ENCODE measurements at places on chromosomes 12 and 14.

DNA sequence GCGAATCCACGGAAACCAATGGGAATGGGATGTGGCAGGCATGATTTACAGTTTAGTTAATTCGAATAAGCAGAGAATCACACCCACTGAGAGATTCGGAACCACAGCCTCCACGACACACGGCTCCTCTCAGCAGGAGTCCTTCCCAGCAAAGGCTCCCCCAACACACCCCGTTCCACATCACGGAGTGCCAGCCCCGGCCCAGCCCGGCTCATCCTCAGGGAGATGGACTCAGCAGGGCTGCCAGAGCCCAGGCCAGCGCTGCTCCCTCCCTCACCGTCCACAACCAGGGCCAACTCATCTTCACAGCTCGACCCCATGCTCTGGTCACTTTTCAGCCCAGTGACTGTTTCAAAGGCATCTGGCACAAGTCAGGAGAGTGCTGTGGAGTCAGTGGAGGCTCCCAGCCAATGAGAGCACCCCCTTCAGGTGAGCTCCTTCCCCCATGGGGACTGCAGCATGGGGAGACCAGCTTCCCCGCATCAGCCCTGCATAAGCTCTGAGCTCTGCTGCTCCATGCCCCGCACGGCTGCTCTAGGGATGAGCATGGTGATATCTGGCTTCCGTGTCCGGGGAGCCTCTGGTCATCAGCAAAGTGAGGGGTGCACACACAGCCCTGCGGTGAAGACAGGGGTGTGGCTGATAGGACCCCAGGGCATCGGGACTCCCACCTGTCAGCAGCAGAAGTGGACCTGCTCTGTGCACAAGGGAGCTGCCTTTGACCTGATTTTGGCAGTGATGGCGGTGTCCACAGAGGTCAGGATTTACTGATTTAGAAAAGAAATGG lies 238.8 kb upstream of the SFSWAP start:
- DNase-seq = no peak

GRCh38 chr12:1117970-1118563 lies 127.0 kb downstream of the ERC1 start:
- DNase-seq = peak; percentile 57

DNA sequence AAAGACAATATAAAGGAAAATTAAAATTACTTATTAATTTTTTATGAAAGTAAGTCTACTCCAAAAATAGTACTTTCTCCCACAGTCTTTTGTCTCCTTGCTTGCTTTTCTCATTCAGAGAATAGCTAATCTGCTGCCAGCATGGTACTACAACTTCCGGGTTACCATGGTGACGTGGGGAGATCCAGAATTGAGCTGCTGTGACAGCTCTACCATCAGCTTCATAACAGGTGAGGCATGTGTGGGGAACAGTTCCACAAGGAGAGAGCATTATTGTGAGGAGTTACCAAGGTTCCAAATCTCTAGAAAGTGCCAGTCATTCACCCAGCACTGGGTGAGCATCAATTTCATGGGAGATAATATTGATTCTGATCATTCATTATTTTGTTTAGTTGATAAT lies 197.8 kb downstream of the PTPRO start:
- DNase-seq = no peak

DNA sequence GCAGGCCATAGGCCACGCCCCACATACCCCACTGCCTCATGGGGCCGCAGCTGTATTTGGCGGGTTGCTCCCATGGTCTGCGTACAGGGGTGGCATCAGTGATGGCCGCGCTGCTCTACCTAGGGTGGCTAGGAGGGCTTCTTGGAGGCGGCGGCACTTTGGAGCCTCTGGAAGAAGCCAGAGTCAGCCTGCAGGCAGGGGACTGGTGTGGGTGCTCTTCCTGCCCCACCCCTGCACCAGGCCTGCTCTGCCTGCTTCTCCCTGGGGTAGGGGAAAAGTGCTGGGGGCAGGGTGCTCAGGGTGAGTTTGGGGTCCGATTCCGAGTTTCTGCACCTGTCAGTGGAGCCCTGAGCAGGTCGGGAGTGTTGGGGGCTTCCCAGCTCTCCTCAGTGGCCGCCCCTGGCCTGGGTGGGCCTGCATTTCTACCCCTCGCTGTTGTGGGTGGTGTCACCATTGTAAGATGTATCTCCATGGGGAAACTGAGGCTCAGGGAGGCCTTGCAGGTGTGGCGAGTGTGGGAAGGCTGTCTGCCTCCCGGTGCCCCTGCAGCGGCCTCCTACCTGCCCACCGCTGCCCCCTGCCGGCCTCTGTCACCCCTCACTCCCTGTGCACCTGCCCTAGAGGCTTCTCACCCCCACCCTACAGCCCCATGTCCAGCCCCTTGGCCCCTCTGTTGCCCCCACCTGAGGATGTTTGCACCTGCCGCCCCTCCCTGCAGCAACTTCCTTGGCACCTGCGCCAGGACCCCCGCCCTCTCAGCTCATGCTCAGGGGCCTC lies 5.5 kb downstream of the CEP170B start:
- no peak for DNase-seq

GRCh38 chr14:57660208-57660607 lies 166.6 kb upstream of the CCDC198 start:
- no peak for DNase-seq

GRCh38 chr12:110785240-110785639 lies 42.5 kb upstream of the PPP1CC start:
- DNase-seq = no peak

DNA sequence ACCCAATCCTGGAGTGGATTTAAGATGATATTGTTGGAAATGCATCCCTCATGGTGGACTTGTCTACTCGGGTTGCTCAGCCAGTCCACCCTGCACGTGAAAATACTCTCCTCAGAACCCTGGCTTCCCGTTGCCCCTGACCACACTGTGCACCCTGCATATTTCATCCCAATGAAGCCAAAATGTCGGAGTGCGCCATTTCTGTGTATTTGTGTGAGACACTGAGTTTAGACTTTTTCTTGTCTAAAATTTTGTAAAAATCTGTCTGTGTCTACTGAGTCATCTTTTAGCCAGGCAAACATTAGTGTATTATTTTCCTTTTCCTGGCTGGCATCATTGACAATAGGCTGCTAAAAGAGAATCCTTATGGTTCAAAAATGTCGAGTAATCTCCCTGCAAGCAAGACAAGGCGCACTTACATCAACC lies 485 bp upstream of the PNMA1 start:
- DNase-seq = no peak

- no peak for DNase-seq
Measured at GRCh38 chr14:64639340-64639821, 64.8 kb upstream of the PLEKHG3 start.

GRCh38 chr12:116761499-116761898 lies 23.4 kb downstream of the RNFT2 start:
- no peak for DNase-seq

DNA sequence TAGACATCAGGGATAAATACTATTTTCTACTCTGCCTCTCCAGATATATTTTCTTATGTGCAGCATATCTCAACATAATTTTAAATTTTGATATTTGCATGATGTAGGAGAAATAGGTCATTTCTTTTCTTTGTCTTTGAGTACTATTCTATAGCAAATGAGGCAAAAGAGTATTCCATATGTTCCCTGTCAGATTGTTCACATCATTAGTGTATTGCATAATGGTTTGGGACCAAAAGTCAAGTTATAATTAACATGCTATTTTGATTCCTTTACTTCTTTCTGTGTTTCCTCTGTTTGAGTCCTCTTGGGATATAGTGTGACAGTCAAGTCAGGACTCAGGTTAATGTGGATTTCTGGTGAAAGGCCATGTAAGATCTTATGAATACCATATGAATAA lies 864.6 kb upstream of the FBXO33 start:
- DNase-seq = no peak

GRCh38 chr12:69837191-69837590 lies 12.2 kb downstream of the MYRFL start:
- no peak for DNase-seq

DNA sequence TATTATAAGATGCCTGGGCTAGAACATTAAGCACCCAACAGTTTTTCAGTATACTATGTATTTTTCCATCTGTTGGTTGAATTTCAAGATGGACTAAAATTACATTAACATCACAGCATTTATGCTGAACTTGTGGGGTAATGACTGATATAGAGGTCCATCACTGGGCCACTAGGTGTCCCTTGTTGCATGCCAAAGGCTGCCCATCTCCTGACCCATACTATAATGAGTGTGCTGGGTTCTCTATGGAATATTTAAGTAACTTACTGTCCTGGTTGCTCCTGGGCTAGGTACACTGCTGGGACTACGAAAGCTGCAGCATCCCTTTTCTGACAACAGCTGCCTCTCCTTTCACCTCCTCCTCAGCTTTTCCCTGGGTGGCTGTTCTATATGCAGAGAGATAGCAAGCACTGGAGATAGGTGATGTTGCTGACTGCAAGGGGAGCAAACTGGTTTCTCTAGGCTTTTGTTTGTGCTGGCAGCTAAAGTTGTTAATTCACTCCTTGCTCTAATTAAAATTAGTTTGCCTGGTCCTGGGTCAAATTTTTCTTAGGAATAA lies 138.6 kb upstream of the TRHDE start:
- no peak for DNase-seq

DNA sequence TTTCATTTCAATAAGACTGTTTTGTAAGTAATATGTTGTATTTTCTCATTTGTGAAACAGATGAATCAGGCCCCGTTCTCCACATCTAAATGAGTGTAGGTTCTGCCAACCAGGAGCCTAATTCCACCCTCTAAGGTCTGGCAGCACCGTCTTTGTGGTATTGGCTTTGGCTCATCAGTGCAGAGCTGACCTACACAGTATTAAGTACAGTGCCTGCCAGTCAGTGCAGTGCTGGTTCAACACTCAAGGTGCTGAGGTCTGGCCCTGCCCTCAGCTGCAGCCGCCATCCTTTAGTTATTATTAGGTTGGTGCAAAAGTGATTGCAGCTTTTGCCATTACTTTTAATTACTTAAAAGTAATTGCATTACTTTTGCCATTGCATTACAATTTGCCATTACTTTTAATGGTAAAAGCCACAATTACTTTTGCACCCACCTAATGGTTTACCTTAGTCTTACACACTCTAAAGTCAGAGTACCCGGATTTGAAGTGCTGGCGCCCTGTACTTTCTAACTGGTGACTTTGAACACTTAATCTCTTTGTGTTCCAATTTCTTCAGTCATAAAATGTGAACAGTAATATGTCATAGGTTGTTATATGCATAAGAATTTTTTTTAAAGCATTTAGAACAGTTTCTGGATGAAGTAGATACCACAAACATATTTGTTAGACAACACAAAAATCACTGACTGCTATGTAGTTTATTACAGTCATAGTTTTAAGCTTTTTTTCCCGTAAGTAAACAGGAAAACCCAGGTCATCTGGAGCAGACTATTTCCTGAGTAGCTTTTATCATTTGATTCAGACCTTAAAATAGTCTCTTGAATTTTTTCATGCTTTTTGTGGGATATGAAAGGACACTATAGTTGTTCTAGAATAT lies 99.5 kb downstream of the SYNE2 start:
- no peak for DNase-seq

DNA sequence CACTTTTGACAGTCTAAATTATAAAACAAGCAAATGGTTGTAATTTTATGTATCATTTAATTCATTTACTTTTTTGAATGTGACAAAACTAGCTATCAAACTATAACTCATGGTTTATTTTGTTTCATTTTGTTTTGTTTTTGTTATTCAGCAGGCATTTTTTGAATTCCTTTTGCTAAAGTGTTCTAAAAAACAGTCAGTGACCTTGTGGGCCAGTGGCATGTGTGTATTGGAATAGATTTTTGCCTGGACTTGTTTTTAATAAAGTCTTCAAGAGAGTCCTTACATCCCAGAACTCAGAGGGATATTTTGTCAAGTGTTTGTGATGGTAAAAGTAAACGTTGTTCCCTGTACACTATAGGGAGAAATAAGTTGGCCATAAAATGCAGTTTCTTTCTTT lies 369.7 kb upstream of the SYT1 start:
- DNase-seq = no peak

GRCh38 chr12:132506328-132507160 lies 16.6 kb downstream of the FBRSL1 start:
- DNase-seq = peak; percentile 84

- DNase-seq = peak; percentile 80
Measured at GRCh38 chr12:57087010-57087690, 1.8 kb upstream of the NAB2 start.

DNA sequence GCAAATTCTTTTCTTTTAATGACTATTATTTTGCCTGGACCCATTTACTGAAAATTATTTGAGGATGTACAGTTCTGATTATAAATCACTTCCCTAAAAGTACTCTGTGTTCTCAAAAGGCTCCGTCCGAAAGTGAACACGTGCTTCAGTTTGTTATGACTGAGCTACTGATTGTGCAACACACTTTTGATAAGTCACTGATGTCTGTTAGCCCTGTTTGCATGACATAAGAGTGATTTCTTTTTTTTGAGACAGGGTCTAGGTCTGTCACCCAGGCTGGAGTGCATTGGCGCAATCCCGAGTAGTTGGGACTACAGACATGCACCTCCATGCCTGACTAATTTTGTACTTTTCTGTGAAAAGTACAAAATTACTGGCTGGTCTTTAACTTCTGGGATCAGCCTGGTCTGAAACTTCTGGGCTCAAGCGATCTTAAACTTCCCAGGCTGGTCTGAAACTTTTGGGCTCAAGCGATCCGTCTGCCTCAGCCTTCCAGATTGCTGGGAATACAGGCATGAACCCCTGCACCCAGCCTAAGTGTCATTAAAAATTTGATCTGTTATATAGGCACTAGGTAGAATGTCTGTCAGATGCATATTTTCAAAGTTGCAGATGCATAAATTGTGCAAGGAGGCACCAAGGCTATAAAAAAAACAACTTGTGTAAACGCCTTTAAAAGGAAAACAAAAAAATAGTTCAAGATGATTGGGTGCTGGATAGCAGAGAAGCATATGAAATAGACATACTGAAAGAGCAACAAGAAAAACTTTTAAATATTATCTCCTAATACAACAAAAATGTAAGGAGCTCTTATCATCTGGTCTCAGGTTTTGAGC lies 111.5 kb downstream of the SRGAP1 start:
- no peak for DNase-seq

DNA sequence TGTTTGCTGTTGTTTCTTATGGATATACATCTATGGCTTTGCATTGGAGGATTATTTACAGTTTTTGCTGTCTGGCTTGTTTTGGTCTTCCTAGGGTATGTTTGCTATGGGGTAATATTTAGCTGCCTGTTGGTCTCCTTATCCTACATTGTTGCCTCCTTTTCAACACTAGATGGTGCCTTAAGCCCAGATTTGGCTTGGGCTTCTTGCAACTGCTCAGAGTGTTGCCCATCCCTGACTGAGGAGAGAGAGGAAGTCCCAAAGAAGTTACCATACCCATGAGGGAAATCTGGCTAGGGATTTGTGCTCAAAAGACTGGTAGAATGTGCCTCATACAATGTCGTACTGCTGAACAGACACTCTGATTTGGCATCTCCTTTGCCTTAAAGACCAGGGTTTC lies 94.6 kb upstream of the MUCL1 start:
- no peak for DNase-seq

DNA sequence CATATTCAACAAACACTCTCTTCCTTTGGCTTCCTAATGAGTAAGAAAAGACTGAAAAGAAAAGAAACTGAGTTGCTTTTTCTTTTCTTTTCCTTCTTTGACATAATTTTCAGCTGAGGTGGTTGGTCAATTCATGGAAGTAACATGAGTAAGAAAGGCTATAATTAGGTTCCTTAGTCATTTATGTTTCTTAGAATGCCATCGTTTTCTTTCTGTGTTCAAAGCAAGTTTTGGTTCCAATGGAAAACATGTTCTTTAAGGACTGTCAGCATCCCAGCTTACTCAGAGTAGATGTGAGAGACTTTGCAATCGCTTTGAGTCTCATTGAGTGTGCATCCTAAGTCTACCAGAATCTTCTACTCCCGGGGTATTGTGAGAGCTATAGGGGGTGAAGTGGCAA lies 882.4 kb downstream of the DIO2 start:
- DNase-seq = no peak

All from CMK (cell line).